ENCODE measurements at places on chromosomes 1 and 21.

DNA sequence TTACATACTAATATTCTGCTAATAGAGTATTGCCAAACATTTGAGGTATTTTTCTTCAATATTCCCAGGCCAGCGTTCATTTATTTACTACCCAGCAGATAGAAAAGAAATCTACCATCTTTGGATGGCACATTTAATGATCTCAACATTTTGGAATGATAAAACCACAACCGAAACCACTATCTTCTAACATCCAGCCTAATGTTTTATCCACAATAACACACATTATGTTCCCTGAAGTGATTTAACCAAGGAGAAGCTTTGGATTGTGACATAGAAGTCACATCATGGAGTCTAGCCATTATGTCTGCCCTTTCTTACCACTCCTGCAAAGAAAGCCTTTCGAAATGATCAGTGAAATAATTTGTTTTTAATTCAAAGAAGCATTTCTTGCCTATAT, 497.1 kb upstream of the PLXNA2 start:
- DNase-seq, result no peak

DNA sequence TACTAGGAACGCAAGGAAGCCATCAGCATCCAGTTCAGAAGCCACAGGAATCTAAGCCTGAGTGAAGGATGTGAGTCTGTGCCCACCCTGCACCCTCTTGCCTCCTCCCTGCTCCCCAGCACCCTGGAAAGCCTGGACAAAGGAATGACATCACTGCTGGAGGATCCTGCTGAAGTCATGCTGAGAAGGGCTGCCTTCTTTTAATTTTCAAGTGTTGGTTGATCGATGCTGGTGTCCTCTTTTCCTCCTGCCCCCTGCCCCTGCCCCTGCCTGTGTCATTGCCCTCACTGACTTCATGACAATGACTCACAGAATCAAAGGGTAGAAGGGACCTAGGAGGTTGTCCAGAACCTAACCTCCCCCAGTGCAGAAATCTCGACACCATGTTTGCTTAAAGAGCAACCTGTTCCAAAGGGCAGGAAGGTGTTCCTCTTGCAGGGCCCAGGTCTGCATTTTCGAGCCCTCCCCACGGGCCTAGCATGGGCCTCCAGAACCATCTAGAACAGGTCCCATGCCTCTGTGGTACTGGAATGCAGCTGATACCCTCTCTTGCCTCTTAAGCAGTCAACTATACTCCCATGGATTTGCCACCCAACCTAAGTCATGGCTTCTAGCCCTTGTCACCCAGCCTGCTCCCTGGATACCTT, 9.6 kb downstream of the DHRS3 start:
- no peak for DNase-seq

- DNase-seq, result no peak
These were observed 22.9 kb upstream of the HNRNPU start for GRCh38 chr1:244887281-244887680.

DNA sequence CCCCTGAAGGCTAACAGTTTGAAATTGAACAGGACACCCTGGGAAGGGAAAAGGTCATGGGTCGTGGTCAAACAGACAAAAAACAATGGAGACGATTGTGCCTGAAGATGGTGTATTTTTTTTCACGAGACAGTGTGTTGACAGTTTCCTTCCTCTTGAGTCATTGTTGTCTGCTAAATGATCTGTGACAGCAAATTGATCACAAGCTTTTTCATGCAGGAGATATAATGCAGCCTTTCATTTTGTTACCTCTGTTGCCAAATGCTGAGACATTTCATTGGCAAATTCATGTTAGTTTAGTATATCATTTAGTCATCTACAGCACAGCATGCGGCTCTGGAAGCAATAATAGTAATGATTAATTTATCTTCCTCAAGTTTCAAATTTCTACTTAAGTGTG, 27.7 kb downstream of the UBE2U start:
- DNase-seq, result no peak

- DNase-seq, result no peak
These were observed 135.3 kb downstream of the GDAP2 start for GRCh38 chr1:117794073-117794472.

GRCh38 chr1:66166753-66167152, 367.2 kb upstream of the SGIP1 start:
- no peak for DNase-seq

DNA sequence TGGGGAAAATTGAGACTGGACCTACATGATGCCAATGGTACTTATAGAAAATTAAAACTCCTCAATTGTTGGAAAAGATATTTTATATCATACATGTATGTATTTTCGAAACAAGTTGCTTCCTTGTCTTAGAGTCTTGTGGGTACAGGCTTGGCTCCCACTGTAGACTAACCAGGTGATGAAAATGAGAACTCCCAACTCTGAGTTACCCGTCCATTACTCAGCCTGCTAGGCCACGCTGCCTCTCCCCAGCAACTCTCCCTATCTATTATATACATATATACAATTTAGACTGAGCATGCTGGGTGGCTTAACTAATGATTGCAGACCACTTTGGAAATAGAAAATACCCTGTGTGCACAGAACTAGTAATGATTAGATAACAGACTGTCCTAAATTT, 628.7 kb downstream of the LMO4 start:
- DNase-seq, result no peak

DNA sequence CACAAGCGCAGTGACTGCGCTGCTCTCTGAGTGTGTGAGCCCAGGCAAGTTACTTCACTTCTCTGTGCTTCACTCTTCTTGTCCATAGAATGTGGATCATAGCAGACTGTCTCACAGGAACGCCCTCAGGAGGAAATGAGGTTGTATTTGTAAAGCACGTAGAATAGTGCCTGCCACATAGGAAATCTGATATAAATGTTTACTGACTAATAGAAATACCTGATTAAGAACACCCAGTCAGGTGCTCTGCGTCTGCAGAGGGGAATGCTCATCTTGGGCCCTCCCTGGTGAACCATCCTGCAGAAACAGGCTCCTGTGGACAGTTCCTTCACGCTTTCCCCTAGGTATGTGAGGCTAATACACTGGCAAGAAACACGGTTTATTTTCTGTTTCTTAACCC, 100.3 kb downstream of the BEND5 start:
- DNase-seq, result no peak

DNA sequence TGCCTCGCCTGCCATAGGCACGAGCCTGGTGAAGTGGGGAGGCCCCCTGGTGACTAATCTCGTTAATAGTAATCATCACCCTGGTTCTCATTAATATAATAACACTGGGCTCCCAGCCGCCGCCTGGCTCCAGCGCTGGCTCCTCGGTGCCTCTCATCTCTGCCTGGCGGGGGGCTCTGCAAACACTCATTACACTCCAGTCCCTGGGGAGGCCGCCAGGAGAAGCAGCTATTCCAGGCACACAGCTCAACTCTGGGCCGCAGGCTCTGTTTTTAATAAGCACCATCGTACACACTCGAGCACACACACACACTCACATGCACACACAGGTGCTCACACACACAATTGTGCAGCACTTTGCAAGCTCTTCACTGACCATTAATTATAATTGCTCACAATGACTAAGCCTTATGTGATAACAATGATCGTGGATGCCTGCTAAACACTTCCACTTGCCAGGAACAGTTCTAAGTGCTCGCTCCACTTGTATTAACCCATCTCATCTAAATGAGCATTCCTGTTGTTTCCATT, 52.2 kb downstream of the SDC3 start:
- no peak for DNase-seq

- no peak for DNase-seq
These were observed 14.1 kb upstream of the PLXNA2 start for GRCh38 chr1:208258277-208258676.

DNA sequence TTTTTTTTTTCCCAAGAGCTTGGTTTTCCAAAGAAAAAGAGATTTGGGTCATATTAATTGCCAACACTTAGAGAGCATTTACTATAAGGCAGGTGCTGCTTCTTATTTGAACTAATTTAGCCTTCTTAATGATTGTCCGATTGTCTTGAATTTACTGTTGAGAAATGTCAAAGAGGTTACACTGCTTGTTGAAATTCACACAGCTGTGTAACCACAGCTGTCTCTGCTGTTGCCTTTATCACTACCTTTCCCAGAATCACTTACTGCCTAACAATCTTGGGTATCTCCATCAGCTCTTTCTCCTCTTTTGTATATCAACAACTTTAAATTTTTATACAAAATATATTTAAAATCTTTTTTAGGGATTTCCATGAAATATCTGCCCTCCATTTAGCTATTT, 115.6 kb downstream of the UCHL5 start:
- no peak for DNase-seq

GRCh38 chr1:205670611-205671430, 9.5 kb downstream of the SLC45A3 start:
- no peak for DNase-seq

GRCh38 chr1:43913666-43914360, 19.8 kb upstream of the ARTN start:
- no peak for DNase-seq

DNA sequence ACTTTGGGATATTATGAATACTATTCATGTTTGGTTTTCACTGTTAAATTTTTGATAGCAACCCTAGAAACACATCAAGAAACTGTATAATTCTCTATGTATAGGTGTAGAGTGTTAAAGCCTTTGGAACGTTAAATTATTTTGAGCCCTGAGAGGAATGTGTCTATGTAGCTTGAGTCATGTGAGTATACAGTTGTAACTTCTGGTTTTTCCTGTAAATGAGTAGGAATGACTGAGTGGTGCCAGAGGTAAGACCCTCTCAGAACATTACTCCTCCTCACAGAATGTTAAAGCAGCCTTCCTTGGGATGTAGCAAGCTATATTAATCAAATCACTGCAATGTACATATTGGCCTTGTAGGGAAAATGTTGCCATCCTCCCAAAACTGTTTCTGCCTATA, 69.0 kb downstream of the C1orf21 start:
- DNase-seq, result no peak

GRCh38 chr21:44253832-44254710, 7.6 kb downstream of the DNMT3L start:
- no peak for DNase-seq

DNA sequence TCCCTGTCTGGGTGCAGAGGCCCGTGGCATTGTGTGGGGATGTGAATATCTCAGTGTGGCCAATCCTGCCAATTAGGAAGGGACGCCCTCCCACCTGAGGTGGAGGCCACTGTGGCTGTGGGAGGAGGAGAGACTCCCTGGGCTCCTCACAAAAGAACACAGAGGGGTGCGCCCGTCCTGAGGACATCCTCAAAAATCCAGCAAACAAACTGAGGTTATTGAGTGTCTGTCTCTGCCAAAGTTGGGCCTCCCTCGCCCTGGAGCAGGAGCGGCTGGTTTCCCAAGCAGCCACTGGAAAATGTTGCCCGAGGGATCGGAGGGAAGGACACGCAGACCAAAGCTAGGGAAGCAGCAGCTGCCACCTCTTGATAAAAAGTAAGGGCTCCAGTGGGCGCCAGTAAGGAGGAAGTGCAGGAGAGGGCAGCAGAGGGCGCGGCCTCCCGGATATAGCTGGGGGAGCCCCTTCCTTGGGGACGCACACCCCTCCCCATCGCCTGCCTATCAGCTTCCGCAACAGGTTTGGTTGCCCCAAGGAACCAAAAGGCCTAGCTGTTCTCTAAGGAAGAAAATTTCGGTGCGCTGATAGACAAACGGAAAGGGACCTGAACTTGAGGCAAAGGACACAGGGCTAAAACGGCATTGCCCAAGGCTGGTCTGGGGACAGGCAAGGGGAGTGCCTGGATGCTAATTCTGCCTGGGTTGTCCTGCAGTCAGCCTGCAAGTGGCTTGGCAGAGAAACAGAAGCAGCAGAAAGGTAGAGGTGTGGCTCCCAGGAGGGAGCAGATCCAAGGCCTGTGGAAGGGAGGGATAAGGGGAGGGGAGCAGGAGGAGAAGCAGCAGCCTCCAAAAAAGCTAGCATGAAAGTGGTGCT, 1.7 kb upstream of the GRIK3 start:
- no peak for DNase-seq

GRCh38 chr1:153389973-153390879, 647 bp downstream of the S100A8 start:
- DNase-seq, result no peak

DNA sequence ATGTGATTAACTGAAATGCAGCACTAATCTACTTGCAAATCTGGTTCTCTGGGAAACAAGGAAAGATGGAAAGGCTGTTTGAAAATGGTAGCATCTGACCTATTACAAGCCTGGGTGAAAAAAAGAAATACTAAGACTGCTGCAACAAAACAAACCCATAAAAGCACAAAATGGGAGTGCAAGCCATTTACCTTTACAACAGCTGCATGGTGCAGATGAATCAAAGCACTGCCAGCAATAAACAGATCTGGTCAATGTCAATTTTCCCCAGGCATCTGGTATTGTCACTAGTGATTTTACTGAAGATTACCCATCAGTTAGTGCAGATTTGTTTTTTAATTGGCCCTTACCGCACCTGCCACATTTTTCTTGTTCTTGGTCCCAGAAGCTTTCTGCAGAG, 1341.7 kb downstream of the PLA2G4A start:
- DNase-seq, result no peak

DNA sequence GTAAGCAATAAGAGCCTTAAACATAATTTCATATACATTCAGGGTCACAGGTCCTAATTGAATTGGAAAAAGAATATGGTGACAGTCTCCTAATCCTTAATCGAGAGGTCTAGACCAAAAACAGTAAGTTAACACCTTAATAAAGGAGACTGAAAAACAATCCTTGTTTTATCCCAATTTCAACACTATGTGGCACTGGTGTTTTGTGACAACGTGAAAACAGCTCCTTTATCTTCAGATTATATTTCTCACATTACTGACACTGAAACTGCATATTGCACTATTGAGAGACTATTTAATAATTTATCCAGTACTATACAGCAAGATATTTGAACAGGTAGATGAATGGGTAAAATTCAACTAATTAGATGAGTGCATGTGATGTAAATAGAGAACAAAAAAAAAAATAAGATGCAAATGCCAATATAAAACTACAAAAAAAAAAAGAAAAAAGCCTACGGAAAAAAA, 34.1 kb downstream of the TP53BP2 start:
- no peak for DNase-seq

- no peak for DNase-seq
These were observed 57.0 kb downstream of the VPS26C start for GRCh38 chr21:37210130-37210529.

DNA sequence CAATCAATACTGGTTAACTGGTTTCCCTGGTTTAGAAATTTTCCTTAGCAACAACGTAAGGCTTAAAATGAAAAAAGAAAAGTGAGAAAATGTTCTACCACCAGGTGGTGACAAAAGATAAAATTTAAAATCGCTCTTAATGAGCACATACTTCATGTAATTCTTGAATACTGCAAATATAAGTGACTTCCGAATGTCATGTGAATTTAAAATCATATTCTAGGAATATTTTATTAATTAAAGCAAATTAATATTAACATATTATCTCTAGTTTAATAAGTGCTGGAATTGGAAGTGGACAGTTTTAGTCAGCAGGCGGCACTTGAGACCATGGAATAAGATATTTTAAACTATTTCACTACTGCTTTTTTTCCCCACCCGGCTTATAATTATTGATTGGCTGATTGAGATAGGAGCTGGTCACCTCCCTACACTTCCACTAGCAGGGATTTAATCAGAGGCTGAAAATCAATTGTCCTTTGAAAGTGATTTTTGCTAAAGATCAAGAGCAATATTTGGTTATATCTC, 5.0 kb upstream of the ADAMTS1 start:
- no peak for DNase-seq

- DNase-seq, result no peak
These were observed 124.9 kb upstream of the SMYD2 start for GRCh38 chr1:214155987-214156625.

- DNase-seq, result no peak
These were observed 161.9 kb downstream of the ZBTB18 start for GRCh38 chr1:244212797-244213475.

GRCh38 chr1:93670141-93670540, 11.5 kb downstream of the BCAR3 start:
- DNase-seq, result no peak

GRCh38 chr1:94514095-94514727, 27.3 kb downstream of the F3 start:
- no peak for DNase-seq
